Gastrocnemius medialis (tissue), 4 donors: ENCODE measurements at places on chromosomes 1 and 21.

- no peaks in the 10 kb centered on the region for H3K4me1 ChIP-seq
- no peaks in the 10 kb centered on the region for H3K27me3 ChIP-seq
- no peaks in the 10 kb centered on the region for H3K36me3 ChIP-seq
These were observed 157.0 kb downstream of the RYR2 start for GRCh38 chr1:237199026-237199425.

- no peak overlapping the region for H3K4me3 ChIP-seq
- no peaks in the 10 kb centered on the region for H3K4me1 ChIP-seq
- no peak for DNase-seq
- H3K27me3 ChIP-seq = no peaks in the 10 kb centered on the region
- no peak overlapping the region for H3K27ac ChIP-seq
These were observed 80.3 kb downstream of the DIRAS3 start for GRCh38 chr1:67970088-67970487.

GRCh38 chr1:181345146-181345545, 138.2 kb upstream of the CACNA1E start:
- no peaks in the 10 kb centered on the region for H3K4me1 ChIP-seq
- no peak for DNase-seq
- H3K27ac ChIP-seq = no peak overlapping the region
- no peak overlapping the region for H3K4me3 ChIP-seq
- H3K36me3 ChIP-seq = no peaks in the 10 kb centered on the region

DNA sequence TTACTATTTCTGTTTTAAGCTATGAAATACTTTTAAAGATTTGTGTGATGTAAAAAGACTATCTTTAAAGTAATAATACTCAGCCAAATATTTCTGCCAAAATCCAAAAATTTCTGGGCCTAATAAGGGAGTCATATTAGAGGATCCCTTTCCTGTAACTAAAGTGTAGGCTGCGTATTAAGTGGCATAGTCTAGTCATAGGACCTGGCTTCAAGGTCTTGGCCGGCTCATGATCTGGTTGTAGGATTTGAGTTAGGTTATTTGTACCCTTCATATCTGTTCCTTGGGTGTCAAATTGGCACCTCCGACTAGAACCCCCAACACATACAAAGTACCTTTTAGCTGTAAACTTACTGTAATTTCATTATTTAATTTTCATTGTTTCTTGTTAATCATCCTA, 107.8 kb downstream of the DYRK1A start:
- H3K36me3 ChIP-seq = no peaks in the 10 kb centered on the region
- H3K4me3 ChIP-seq = no peak overlapping the region
- H3K27me3 ChIP-seq = no peaks in the 10 kb centered on the region
- H3K4me1 ChIP-seq = peaks cover 82% of the 10 kb centered on the region
- peak overlapping the region; percentile 65 for H3K27ac ChIP-seq
- no peak for DNase-seq

DNA sequence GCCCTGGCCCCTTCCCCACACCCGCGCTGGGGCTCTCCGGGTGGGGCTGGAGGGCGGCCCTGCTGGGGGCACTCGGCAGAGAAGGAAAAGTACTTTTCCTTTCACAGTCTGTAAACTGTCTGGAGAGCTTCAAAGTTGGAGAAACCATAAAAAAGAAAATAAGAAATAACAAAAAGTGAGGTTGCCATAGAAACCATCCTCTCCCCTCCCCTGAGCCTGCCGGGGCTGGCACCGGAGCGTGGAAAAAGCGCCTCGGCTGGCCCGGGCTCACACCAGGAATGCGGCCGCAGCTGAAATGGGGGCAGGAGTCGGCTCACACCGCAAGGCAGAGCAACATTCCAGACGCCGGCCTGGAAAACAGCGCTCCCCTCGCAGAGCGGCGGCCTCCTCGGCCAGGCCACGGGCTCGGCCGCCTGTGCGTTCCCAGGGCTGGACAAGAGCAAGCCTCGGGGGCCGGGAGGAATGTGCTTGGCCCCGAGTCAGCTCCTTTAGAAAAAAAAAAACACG, 69.2 kb downstream of the MORN1 start:
- H3K4me1 ChIP-seq = peaks cover 27% of the 10 kb centered on the region
- no peak for DNase-seq
- no peaks in the 10 kb centered on the region for H3K36me3 ChIP-seq
- H3K27ac ChIP-seq = peak overlapping the region; percentile 56
- peaks cover 25% of the 10 kb centered on the region for H3K27me3 ChIP-seq
- H3K4me3 ChIP-seq = peak overlapping the region; percentile 5

- H3K27me3 ChIP-seq = no peaks in the 10 kb centered on the region
- no peak overlapping the region for H3K4me3 ChIP-seq
- no peak overlapping the region for H3K27ac ChIP-seq
- H3K36me3 ChIP-seq = no peaks in the 10 kb centered on the region
- DNase-seq = no peak
These were observed 69.9 kb upstream of the MARK1 start for GRCh38 chr1:220457957-220458609.

DNA sequence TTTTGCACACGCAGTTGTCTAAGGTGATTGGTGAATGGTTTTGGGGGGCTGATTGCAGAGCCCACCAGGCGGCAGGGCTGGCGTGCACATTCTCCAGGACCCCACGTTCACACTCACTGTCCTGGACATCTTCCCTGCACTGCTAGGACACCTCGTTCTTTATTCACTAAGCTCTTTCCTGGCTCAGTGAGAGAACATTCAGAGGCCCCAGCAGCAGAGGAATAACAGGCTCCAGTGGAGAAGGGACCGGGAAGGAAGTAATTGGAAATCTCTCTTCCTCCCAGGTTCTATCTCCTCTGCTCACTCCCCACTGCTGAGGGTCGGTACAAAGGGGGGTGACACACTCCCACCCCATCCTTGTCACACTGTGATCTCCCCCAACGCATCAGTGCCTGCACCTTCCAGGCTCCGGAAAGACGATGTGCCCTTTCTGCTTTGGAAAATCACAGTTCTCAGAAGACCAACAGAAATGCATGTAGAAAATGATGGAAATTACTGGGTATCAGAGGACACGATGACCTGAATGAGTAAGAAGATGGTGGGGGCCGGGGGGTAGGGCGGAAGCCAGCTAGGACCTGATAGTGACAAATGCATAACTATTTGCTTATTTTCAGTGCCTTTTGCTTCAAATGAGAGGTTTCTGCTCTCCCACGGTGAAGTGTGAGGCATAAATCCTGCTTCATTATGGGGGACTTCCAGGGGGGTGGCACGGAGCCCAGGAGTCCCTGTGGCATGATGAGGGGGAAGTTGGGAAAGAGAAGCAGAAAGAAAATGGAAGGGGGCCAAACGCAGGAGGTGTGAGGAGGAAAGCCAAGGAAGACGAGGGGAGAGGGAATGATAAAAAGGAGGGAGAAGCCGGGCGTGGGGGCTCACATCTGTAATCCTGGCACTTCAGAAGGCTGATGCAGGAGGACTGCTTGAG, 25.2 kb upstream of the KIF26B start:
- H3K36me3 ChIP-seq = no peaks in the 10 kb centered on the region
- peaks cover 21% of the 10 kb centered on the region for H3K27me3 ChIP-seq
- H3K4me3 ChIP-seq = no peak overlapping the region
- no peak for DNase-seq
- no peak overlapping the region for H3K27ac ChIP-seq
- no peaks in the 10 kb centered on the region for H3K4me1 ChIP-seq

- H3K27me3 ChIP-seq = no peaks in the 10 kb centered on the region
- no peaks in the 10 kb centered on the region for H3K36me3 ChIP-seq
- no peak for DNase-seq
- no peaks in the 10 kb centered on the region for H3K4me1 ChIP-seq
- H3K4me3 ChIP-seq = no peak overlapping the region
These were observed 41.4 kb upstream of the GALNT2 start for GRCh38 chr1:230025686-230026085.

GRCh38 chr1:42340093-42340492, 5.1 kb upstream of the FOXJ3 start:
- no peaks in the 10 kb centered on the region for H3K27me3 ChIP-seq
- no peak overlapping the region for H3K4me3 ChIP-seq
- no peaks in the 10 kb centered on the region for H3K36me3 ChIP-seq
- no peak overlapping the region for H3K27ac ChIP-seq
- peaks cover 6% of the 10 kb centered on the region for H3K4me1 ChIP-seq

- H3K4me3 ChIP-seq = no peak overlapping the region
- no peak overlapping the region for H3K27ac ChIP-seq
- no peaks in the 10 kb centered on the region for H3K4me1 ChIP-seq
- H3K27me3 ChIP-seq = no peaks in the 10 kb centered on the region
- no peaks in the 10 kb centered on the region for H3K36me3 ChIP-seq
These were observed 634.0 kb downstream of the SMYD3 start for GRCh38 chr1:245873068-245873467.

DNA sequence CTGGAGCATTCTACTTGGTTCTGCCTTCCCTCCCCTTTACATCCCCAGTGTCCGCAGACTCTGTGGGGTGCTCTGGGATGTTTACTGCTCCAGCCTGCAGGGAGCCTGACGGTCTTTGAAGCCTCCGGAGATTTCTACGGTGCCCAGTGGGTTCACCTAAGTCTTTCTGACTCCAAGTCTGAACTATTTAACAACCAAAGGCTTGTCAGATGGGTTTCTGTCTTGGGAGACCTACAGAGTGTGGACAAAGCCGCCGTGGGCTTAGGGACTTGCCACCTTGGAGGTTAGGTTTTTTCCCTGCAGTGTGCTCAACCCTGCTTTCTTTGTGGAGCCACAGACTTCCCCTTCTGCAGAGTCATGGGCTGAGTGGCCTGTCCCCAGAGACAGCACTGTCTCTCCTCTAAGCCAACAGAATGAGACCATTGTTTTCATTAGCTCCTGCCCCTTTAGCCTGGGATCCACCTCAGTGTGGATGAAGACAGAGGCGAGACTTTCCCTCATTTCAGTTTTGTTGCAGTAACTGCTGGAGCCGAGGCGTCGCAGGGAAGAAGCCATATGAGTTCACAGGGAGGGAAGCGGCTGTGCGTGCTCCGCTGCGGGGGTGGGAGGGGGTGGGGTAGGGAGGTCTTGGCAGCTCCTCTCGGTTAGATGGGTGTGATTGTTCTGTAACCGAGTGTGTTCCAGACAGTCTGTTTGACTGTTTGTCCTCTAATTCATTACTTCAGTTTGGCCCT, 120.7 kb downstream of the CNIH3 start:
- no peaks in the 10 kb centered on the region for H3K36me3 ChIP-seq
- peak; percentile 19 for DNase-seq
- H3K4me1 ChIP-seq = peaks cover 12% of the 10 kb centered on the region
- no peak overlapping the region for H3K4me3 ChIP-seq
- no peak overlapping the region for H3K27ac ChIP-seq

- no peaks in the 10 kb centered on the region for H3K36me3 ChIP-seq
- peaks cover 18% of the 10 kb centered on the region for H3K4me1 ChIP-seq
- H3K27ac ChIP-seq = peak overlapping the region; percentile 96
- H3K4me3 ChIP-seq = no peak overlapping the region
- no peak for DNase-seq
- H3K27me3 ChIP-seq = no peaks in the 10 kb centered on the region
These were observed 3.2 kb downstream of the DIP2A start for GRCh38 chr21:46461909-46462308.

- H3K36me3 ChIP-seq = no peaks in the 10 kb centered on the region
- H3K27me3 ChIP-seq = no peaks in the 10 kb centered on the region
- peaks cover 10% of the 10 kb centered on the region for H3K4me1 ChIP-seq
- H3K4me3 ChIP-seq = no peak overlapping the region
These were observed 34.4 kb downstream of the TESK2 start for GRCh38 chr1:45456531-45456930.

- no peaks in the 10 kb centered on the region for H3K36me3 ChIP-seq
- no peak overlapping the region for H3K27ac ChIP-seq
- H3K4me1 ChIP-seq = no peaks in the 10 kb centered on the region
- H3K27me3 ChIP-seq = no peaks in the 10 kb centered on the region
These were observed 227.5 kb upstream of the LYPLAL1 start for GRCh38 chr1:218946147-218946546.

DNA sequence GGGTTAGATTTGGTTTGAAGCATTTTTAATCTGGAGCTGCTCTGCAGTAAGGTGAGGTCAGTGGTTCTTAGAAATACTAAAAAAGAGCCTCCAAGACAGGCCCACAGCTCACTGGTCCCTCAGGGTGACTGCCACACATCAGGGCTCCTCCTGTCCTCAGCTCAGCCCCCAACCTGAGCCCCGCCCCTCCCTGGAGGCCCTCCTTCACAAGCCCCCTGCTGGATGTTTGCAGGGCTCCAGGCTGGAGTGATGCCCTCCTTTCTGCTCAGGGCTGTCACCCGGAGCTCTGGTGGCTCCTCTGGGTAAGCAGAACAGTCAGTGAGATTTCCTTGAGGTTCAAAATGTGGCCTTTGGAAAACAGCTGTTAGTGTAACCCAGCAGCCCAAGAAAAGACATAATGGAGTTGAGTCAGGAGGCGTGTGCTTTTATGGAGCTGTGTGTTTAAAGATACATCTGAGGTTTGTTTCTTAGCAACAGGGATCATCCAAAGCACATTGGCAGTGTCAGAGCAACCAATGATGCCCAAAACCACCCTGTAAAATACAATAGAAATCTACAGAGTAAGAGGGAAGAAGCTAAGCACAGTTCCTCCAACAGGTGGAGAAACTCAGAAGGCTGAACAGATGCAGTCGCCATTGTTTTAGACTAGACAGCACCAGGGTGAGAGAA, 21.4 kb downstream of the STUM start:
- no peak overlapping the region for H3K4me3 ChIP-seq
- H3K4me1 ChIP-seq = no peaks in the 10 kb centered on the region
- no peaks in the 10 kb centered on the region for H3K36me3 ChIP-seq

GRCh38 chr1:152164517-152165136, 5.6 kb upstream of the RPTN start:
- H3K27ac ChIP-seq = no peak overlapping the region
- H3K4me1 ChIP-seq = peaks cover 3% of the 10 kb centered on the region
- no peaks in the 10 kb centered on the region for H3K36me3 ChIP-seq
